ENCODE measurements at places on chromosomes 13 and 19.

- no peak for DNase-seq
Observed at GRCh38 chr19:46917002-46917401, 56.2 kb downstream of the ARHGAP35 start.

- DNase-seq: no peak
Observed at GRCh38 chr13:27789153-27789494, 3.2 kb upstream of the GSX1 start.

DNA sequence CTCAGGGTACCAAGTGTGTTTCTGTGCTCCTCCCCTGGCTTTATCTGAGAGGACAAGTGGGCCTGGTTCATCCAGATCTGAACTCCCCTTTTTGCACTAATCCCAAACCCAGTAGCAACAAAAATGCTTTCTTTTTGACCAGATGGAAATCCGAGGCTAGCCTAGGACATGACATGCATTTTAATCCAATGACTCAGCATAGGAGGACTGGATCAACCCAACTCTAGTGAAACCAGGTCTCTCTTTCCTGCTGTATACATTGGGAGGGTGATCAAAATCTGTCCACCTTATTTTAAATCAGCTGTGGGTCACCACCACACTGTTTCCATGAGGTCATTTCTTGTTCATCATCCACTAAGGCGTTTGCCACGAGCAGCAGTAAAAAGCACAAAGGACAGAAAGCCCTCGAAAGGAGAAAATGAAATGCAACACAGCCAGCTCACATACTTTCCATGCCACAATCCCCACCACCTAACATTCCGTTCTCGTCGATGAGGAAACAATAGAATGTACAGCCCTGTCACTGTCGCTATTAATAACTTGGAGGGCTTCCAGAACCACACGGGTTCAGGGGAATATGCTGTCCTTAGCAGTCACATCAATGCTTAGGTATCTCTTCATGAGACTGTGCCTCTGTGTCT is 543.0 kb downstream of the IRS2 start:
- DNase-seq: peak; percentile 69

GRCh38 chr13:44051918-44052675 is 172.4 kb downstream of the LACC1 start:
- DNase-seq: no peak

DNA sequence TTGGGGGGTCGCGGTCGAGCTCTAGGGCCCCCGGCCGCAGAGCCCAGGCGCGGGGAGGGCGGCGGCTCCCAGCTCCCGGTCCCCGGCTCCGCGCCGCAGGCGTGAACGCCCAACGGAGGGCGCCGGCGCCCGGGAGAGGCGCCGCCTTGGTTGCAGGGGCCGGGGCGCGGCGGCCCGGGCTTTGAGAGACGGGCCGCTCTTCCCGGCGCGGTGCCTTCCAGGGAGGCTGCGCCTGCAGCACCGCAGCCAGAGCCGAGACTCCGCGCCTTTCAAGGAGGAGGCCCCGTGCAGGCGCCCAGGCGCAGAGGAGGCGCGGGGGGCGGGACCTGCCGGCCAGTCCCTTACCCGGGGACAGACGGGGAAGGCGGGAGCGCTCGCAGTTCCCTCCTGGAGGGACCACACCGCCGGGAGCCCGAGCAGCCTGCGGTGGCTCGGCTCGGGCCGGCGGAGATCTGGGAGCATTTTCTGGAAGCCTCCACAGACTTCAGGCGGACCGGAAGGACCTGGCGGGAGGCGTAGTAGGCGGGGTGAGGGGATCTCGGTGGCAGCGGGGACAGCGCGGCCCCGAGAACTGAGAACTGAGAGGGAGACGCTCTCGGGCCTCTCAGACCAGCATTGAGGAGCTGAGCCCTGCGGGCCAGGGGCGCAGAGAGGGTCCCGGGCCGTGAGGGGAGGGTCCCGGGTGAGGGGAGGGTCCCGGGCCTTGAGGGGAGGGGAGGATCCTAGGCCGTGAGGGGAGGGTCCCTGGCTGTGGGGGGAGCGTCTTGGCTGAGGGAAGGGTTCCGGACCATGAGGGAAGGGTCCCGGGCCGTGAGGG is 25.5 kb upstream of the MCF2L start:
- peak; percentile 55 for DNase-seq

GRCh38 chr19:6707658-6708018 is 12.8 kb downstream of the C3 start:
- no peak for DNase-seq

- DNase-seq: no peak
Observed at GRCh38 chr19:10648360-10648759, 5.8 kb upstream of the ILF3 start.

GRCh38 chr19:1264801-1265614 is 4.1 kb upstream of the CIRBP start:
- peak; percentile 90 for DNase-seq

DNA sequence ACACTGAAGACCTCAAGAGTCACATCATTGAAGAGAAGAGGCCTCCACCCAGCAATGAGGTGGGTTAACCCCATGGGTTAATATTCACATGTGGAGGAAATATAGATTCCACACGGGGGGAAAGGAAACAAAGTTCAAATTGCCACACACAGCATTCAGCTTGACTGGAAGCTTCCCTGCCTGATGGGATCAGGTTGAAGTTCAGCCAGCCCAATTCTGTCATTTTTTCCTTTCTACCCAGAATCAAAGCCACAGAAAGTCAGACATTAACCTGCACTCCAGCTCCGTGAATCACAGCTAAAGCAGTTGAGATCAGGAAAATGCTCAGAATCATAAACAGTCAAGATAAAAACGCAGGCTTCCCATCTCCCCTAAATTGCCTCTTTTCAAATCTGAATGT is 208.7 kb upstream of the OBI1 start:
- no peak for DNase-seq

DNA sequence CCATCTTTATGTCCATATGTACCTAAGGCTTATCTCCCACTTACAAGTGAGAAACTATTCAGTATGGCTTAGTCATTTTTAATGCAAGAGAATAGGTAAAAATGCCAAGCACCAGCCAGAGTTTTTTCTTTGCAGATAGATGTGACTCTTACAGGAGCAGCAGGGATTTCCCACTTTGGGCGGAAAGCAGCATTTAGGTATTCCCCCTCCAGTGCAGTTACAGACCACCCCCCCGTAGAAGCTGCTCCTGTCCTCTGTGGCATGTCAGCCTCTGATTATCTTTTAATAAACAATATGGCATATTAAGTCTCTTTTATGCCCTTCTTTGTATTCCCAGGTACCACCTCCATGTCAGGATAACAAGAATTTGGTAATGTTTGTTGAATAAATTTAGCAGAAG is 24.7 kb upstream of the USPL1 start:
- no peak for DNase-seq

GRCh38 chr19:47471381-47471732 is 336 bp downstream of the SLC8A2 start:
- no peak for DNase-seq

DNA sequence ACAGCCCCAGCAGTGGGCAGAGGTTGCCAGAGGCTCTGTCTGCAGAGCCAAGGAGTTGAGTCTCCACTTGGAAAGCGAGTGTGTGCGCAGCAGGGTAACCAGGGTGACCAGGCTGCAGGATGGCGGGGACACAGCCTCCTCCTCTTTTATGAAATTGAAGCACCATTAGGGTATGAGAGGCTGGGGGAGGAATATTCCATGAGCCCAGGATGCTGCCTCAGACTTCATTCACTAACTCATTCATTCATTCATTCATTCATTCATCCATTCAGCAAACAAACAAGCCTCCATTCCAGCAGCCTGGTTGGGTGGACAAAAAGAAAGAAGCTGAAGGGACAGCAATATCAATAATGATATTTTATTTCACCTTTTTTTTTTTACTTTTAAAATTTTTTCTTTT is 6.6 kb upstream of the LMTK3 start:
- DNase-seq: no peak

DNA sequence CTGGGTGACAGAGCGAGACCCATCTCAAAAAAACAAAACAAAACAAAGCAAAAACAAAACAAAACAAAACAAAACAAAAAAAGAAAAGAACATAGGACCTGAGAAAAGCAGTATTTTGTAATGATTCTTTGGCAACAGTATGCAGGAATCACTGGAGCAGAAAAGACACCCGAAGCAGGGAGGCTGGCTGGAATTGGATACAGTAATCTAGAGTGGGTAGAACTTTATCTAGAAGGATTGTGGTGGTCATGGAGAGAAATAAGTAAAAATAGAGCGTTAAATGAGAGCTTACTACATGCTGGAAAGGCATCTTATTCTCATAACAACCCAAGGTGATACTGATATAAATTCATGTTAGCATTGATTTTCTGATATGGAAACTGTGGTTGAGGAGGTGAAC is 51.2 kb downstream of the KLF5 start:
- DNase-seq: no peak

DNA sequence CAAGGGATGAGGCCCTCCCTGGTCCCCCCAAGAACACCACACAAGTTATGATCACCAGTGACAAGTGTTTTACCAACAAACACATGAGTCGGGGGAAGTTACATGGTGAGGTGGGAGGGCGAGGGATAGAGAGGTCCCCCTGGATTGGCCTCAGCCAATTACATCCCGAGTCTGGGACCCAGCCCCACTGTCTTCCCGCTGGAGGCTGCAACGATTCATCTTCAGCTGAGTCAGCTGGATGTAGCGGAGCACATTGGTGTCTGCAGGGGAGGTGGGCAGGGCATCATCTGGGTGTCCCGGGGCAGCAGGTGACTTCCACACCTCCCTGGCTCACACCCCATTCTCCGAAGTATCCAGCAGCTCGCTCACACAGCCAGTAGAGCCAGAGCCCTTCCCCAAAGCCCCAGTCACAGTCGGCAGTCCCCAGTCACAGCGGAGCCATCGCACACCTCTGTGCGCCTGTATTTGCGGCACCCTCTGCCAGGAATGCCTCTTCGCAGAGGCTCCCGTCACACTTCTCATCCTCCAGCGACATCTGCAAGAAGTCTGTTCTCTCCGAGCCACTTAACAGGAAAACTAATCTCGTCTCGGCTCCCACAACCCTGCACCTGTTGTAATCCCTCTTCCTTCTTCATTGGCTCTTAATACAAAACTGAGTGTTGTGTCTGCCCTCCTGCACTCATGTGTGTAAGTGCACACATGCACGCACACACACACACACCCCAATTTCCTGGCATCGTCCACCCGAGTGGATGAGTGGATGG is 2.0 kb downstream of the TTC9B start:
- no peak for DNase-seq

GRCh38 chr19:45798995-45799517 is 6.4 kb upstream of the DMWD start:
- peak; percentile 86 for DNase-seq

DNA sequence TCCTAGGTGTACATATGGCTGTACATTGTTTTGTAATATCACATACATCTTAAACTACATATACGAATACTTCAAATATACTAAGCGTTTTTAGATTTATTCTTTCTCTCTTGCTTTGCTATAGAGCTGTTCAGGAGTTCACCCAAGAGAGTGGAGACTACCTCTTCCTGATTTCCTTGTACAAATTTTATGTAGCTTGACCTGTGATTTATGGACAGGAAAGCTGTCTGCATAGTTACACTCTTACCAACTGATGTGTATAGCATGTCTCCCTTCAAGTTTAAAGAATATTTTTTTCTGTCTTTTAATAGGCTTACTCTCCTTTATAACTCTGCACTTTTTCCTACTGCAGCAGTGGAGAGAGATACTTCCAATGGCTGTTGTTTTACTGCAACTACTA is 428.7 kb downstream of the NDFIP2 start:
- DNase-seq: no peak

DNA sequence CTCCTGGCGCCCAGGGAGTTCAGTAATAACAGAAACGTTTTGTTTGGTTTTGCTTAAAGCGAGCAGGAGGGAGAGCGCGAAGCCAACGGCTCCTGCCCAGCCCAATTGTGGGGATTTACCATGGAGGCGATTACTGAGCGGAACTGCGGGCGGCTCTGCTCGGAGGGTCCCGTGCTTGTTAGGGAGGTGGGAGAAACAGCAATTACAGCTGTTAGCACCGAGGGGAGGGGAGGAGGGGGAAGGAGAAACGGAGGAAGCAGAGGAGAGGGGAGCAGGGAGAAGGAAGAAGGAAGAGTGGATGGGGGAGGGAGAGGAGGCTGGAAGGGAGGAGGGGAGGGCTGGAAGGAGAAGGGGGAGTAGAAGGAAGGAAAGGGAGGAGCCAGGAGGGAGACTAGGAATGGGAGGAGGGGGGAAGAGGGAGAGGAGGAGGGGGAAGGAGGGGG is 7.7 kb upstream of the ONECUT3 start:
- DNase-seq: no peak

DNA sequence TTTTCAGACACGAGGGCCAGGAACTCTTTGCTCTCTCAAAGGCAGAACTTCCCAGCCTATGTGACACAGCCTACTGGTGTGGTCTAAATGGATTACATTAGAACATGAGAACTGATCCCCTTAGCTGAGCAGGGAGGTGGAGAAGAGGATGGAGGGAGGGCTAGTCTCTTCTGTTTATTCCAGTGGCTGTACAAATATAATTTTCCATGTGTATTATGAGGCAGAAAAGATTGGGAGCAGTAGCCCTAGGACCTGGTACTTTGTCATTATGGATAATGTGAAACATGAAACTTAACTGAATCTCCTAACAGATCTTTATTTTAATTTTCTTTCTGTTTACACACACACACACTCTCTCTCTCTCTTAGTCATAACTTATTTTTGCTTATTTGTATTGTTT is 82.1 kb downstream of the WDFY2 start:
- no peak for DNase-seq

DNA sequence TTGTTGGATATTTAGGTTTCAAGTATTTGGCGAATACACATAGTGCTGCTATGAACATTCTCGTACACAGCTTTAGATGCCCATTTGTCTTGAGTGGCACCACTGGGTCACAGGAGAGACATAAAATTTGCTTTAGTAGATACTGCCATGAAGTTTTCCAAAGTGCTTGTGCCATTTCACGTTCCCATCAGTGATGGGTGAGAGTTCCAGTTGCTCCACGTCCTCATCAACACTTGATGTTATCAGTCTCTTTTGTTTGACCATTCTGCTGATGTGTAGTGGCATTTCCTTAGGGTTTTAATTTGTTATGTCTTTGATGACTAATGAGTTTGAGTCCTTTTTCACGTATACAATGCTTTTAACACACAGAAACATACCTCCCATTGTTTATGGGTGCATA is 11.0 kb downstream of the ZSWIM9 start:
- no peak for DNase-seq

DNA sequence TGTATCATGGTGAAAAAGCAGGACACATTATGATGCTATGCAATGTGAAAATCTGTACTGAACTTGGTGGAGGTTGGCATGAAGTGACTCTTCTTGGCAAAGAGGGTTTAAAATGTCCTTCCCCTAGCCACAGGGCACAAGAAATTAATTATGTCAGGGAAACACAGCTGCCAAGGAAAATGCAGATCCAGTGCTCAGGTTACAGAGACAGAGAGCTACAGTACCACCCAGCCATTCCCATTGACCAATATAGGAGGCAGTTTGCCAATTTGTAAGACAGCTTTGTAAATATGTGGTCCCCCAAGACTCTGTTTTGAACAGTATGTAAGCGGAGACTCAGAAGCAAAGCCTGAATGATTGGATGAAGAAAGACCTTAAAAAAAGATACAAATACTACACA is 69.4 kb upstream of the KLF12 start:
- DNase-seq: no peak

GRCh38 chr13:73060251-73061160 is 1.7 kb downstream of the KLF5 start:
- DNase-seq: peak; percentile 68

- no peak for DNase-seq
Observed at GRCh38 chr19:5953680-5954213, 24.2 kb downstream of the RANBP3 start.

GRCh38 chr19:46875234-46875633 is 14.4 kb downstream of the ARHGAP35 start:
- DNase-seq: no peak
